Activated T-cell treated with anti-CD3 and anti-CD28 coated beads, Interleukin-2, amount 50 U/mL, for 48 hours (primary cell): ENCODE measurements at places on chromosomes 3 and 15.

DNA sequence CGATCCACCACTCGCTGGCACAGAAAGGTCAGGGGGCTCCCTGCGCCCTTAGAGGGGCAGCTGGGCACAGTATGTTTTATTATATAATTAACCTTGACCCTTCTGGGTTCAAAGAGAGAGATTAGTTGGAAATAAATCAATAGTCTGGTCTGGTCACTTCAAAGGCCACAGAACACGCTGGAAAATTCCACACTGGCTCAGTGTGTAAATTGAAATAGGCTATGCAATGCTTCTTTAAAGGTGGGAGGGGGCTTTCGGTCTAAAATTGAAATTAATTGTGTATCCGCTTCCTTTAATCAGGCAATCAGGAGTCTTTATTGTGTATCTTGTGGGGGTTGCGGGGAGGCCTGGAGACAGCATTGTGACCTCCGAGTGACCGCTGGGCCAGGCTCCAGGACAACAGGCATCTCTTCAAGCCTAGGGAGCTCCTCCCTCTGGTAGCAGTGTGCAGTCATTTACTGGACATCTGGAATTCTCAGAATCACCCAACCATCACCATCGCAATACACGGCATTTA is 8.0 kb downstream of the RNU5B-1 start:
- no peak for DNase-seq

DNA sequence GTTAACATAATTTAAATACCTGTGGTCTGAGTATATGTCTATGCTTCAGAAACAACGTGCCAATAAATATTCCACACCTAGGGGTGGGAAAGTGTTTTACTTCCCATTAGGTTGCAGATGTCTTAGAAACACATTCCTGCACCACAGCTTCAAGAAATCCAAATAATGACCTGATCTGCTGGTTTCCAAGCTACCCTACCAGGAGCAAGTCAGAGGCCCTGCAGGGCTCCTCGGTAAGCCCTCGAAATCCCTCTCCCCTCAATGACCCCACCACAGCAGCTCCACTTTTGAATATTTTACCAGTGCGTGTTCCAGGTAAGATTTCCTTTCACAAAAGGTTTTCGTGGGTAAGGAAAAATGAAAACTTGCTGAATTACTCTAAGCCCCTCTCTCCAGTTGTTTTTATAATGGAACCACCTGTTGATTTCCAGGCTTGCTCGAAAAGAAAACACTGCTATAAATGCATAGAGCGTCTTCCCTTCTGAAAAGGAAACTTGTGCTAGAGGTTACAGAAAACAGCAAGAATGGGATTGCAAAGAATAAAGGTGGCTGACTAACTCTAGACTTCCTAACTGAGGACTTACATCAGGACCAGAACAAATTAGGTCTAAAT is 12.6 kb downstream of the IL12A start:
- DNase-seq: no peak

GRCh38 chr15:47203993-47204392 is 513.3 kb upstream of the SEMA6D start:
- DNase-seq: no peak

DNA sequence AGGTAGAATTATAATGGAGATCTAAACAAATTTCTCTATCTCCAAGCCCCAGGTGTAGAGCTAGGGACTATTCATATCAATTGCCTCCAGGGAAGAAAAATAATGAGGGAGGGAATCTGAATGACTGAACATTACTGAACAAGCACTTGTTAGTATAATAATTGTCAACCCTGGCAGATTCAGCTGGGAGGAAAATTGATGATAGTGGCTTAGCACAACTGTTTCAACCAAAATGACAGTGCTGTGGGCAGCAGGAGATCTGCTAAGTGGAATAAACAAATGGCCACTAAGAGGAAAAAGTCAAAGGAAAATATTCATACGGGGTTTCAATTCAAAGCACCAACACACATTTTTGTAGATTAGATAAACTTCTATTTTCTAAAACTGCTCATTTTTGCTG is 294.9 kb upstream of the ZNF385D start:
- DNase-seq: no peak

- no peak for DNase-seq
Measured at GRCh38 chr15:46636206-46636605, 1001.4 kb downstream of the SQOR start.

GRCh38 chr3:187125319-187126031 is 13.8 kb downstream of the RPL39L start:
- no peak for DNase-seq

DNA sequence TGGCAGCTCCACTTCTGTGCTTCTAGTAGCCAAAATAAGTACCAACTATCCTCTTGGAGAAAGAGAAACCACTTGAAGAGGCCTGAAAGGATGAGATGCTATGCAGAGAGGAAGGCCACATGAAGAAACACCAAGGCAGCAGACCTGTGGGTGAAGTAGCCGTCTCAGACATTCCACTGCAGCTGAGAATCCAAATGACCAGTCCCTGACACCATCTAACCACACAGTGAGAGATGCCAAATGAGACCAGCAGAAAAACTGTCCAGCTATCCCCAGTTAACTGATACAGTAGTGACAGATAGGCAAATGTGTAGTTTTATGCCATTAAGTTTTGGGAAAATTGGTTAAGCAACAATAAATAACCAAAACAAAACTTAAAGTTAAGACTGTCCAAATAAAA is 47.9 kb upstream of the ZSCAN2 start:
- no peak for DNase-seq

GRCh38 chr3:44076221-44076829 is 165.4 kb upstream of the TOPAZ1 start:
- DNase-seq: no peak

DNA sequence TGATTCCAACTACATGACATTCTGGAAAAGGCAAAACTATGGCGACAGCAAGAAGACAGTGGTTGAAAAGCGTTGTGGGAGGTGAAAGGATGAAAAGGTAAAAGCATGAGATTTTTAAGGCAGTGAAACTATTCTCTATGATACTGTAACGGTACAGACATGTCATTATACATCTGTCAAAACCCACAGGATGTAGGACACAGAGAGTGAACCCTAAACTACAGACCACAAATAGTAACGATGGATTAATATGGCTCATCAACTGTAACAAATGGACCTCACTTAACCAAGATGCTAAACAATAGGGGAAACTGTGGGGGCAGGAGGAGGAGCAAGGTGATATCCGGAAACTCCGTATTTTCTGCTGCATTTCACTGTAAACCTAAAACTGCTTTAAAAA is 39.1 kb downstream of the MYO9A start:
- no peak for DNase-seq
